ENCODE measurements at places on chromosomes 13 and 19. TPM values are rescaled to one million over a fixed set of nuclear protein-coding genes. Genes with fewer than 3 reads are reported as not detected.

DNA sequence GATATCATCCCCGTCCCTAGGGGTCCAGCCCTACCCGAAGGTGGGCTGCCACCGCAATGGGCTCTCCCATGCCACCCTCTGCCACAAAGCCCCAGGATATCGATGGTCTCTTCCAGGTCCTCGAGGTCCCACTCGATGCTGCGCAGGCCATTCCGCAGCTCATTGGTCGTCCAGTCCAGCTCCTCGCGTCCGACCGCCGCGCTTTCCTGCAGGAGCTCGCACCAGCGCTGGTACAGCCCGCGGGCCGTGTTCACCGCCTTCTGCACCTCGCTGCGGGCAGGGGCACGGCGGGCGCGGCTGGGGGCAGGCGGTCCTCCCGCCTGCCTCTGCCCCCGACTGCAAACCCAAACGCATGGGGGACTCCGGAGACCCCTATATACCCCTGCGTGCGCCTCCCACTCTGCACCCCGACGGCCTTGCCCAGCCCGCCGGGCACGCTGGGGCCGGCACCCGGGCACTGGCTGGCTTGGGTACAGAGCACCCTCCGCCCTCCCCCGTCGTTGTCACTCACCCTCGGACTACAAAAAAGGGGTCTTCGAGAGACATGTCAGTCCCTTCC, 468 bp downstream of the STX10 start:
- no peak for DNase-seq

GRCh38 chr19:29006057-29006735, 206.8 kb downstream of the UQCRFS1 start:
- no peak for DNase-seq

The GSX1 gene
- total RNA-seq, result not detected

GRCh38 chr19:44741258-44741731, 7.2 kb upstream of the BCL3 start:
- no peak for DNase-seq

DNA sequence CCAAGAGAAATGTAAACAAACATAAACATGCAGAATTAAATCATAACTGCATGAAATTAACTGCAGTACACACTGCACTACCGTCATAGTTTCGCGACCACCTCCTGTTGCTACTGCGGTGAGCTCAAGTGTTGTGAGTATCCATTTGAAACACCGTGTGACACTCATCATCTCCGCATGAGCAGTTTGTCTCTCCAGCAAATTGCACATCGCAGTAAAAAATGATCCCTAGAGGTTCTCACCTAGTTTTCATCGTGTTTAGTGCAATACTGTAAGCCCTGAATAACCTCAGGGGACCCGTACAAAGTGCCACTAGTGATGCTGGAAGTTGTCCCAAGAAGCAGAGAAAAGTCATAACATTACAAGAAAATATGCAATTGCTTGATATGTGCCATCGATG, 147.7 kb downstream of the DPF1 start:
- no peak for DNase-seq

The SHISA2 gene
- total RNA-seq, result 0.27 TPM

DNA sequence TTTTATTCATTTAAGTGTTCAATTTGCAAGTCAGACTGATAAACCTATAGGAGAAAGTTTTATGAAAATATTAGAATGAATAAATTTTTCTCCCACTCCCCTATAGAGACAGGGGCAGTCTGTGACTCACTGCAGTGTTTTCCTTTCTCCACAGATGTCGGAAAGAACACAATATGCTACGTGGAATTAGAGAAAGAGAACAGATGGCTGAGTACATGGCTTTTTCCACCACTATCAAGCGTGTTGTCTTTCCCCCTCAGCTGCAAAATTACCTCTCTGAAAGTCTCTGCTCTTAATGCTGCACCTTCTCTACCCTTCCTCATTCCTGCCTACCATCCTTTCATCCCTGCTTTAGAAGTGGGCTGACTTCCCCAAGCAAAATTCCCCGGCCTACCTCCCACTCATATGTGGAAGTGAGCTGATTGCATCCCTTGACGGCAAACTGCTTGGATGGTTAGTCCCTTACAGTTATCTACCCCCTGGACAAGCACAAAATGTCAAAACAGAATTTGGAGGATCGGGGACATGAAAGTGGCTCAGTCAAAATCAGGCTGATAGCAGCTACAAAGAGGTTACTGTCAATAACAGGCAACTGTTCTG, 30.0 kb downstream of the FLT1 start:
- DNase-seq, result no peak

The ZNF599 gene
- total RNA-seq, result 7.8 TPM

GRCh38 chr19:51921949-51922348, 5.3 kb upstream of the ZNF613 start:
- no peak for DNase-seq

DNA sequence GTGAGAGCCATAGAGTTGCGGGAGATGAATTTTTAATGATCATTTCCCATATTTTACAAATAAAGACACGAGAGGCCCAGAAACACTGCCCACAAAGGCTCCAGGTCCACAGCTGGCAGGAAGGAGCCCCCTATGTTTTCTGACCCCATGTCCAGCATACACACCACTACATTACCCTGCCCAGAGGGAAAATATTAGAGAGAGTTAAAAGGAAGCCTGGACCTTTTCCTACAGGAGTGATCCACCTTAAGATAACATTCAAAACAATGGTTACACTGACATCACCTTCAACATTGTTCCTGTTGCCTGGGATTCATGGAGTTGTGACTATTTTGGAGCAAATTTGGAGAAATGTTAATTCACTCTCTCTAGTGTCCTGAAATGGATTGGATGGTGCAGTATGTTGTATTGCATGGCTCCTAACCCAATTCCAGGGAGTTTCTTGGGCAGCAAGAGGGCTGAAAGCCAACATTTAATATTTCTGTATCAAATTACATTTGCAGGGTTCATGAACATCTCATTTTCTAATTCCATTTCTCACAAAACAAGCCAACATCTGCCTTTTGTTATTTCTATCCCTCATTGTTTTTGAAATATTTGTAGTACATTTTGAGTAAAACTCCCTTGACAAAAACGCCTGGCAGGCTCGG, 172.5 kb downstream of the DLEU7 start:
- DNase-seq, result no peak

GRCh38 chr19:41186971-41187883, 5.8 kb upstream of the CYP2S1 start:
- no peak for DNase-seq

The F2RL3 gene
- 2.4 TPM for total RNA-seq

The C19orf25 gene
- 37.7 TPM for total RNA-seq

- DNase-seq, result peak; percentile 68
Measured at GRCh38 chr19:982567-983170, 1.5 kb upstream of the WDR18 start.

The CHERP gene
- 13.2 TPM for total RNA-seq

DNA sequence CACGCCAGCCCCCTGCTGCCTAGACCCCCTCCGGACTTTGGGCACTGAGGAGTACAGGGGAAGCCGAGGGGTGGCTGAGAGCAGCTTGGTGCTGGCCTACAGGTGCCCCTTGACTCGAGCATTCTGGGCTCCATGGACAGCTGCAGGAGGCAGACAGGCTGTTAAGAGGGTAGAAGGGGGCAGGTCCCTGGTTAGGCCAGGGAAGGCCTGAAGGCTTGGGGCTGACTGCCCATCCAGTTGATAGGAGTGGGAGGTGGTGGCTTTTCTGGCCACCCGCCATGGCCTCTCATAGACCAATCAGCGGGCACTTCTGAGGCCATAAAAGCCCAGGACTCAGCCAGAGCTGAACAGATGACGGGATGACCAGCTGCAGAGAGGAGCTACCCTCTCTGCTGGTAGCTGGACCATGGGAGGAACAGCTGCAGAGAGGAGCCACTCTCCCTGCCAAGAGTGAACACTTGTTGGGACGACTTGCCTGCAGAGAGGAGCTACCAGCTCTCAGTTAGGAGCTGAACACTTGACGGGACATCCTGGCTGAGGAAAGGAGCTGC, 10.7 kb upstream of the SUPT20H start:
- DNase-seq, result no peak

DNA sequence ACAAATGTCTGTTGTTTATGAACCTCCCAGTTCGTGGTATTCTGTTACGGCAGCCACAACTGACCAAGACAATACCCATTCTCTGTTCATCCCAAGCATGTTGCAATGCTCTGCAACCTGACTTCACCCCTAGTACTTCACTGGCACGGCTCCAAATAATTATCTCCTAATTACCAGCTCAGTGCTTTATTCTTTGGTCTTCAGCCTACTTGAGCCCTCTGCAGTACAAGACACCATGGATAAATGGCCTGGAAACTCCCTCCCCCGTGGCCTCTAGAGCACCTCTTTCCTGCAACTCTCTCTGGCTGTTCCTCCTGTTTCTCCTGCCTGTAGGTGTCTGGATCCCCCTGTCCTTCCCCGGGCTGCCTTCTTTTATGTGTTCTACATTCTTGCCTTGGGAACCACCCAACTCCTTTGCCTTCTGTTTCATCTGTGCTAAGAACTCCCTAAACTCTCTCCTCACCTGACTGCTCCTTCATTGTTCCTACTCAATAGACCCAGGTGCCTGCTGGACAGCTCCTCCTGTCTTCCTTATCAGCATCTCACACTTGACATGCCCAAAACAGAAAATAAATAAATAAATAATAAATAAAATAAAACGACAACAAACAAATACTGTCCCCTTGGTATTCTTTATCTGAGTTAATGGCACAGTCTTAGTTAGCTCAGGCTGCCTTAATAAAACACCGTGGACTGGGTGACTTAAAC, 200.4 kb upstream of the IPO5 start:
- DNase-seq, result no peak

The ZNF546 gene
- total RNA-seq, result 3.5 TPM

GRCh38 chr13:23899555-23899954, 2.3 kb upstream of the C1QTNF9B start:
- DNase-seq, result peak; percentile 20

GRCh38 chr19:30547246-30547645, 175.1 kb downstream of the ZNF536 start:
- no peak for DNase-seq

The RTBDN gene
- total RNA-seq, result not detected

DNA sequence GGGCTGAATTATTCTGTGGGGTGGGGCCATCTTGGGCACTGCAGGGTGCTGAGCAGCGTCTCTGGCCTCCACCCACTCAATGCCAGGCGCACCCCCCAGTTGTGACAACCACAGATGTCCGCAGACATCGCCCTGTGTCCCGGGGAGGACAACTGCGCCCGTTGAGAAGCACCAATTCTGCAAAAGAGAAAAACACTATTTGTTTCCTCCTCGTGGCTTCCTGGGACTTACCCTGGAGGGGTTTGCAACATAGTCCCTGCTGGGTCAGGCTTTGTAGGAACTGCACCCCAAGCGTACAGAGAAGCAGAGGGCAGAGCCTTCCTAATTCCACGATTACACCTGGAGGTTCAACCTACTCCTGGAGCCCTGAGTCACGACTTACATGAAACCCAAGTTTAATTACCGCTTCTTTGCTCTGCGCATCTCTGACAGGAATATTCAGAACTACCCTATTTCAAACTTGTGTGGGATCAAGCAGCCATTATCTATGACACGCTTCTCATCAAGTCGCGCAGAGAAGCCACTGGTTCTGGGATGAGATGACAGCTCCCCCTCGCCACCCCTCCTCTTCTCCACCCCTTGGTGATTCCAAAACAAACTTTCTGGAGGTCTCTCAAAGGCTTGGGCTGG, 11.1 kb upstream of the SLC39A3 start:
- DNase-seq, result no peak

The TEX26 gene
- total RNA-seq, result not detected

The KLK14 gene
- not detected for total RNA-seq

The ZNF579 gene
- 7.0 TPM for total RNA-seq

GRCh38 chr19:10230173-10230860, 814 bp downstream of the S1PR2 start:
- peak; percentile 52 for DNase-seq

DNA sequence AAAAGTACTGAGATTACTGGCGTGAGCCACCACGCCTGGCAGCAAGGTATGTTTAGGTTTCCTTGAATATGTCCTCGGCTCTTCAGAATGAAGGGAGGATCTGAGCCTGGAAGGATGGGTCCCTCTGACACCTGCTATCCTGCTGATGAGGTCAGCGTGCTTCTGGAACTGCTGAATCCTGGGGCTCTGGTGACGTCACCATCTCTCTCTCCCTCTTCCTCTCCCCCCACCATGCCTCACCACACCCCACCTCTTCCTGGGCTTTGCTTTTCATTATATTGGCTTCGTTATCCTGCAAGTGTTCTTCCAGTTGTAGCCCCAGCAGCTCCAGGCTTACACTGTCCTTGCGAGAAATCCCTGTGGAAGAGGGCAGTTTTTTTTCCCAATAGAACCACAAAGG, 49.8 kb downstream of the CCNE1 start:
- DNase-seq, result no peak

DNA sequence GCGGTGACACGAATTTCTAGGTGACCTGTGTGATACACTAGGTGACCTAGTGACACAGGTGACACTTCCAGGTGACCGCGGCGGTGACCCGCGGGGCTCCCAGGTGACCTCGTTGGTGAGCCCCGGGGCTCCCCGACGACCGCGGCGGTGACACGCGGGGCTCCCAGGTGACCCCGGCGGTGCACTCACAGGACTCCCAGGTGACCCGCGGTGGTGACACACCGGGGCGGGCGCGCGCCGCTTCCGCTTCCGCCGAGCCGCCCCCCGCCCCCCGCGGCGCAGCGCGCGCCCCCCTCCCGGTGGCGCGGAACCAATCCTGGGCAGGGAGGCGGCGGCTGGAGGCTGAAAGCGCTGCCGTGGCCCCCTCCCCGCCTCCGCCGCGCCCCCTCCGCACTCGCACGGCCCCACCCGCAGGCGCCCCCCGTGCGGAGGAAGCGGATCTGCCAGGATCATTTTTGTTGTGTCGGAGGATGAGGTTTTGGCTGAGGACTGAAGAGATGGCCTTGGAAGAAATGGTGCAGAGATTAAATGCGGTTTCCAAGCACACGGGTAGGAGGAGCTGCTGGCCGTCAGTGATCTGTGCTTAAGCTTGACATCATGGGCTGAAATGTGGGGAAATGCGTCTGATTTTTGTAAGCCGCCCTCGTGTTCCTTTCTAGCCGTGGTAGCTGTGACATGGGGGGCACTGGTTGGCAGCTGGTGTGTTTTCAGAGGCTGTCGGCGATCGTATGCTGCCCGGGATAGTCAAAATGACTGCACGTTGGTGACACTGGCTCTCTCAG, at the start of gene MCF2L:
Gene MCF2L (plus strand): TSS at position 305 of the 782 bp plus-strand sequence. CDS start 166 bp downstream, at position 471.
- peak; percentile 64 for DNase-seq

The KCTD12 gene
- total RNA-seq, result 3.0 TPM

The RFXAP gene
- total RNA-seq, result 2.4 TPM

The IZUMO4 gene
- 2.2 TPM for total RNA-seq

Measured in hematopoietic multipotent progenitor cell (in vitro differentiated cells).